Muscle of back (tissue), 13 donors: ENCODE measurements at places on chromosomes 3 and 15. TPM values are rescaled to one million over a fixed set of nuclear protein-coding genes. Genes with fewer than 3 reads are reported as not detected.
A peak's percentile ranks its signal among the peaks of the same experiment; 100 is the strongest.

DNA sequence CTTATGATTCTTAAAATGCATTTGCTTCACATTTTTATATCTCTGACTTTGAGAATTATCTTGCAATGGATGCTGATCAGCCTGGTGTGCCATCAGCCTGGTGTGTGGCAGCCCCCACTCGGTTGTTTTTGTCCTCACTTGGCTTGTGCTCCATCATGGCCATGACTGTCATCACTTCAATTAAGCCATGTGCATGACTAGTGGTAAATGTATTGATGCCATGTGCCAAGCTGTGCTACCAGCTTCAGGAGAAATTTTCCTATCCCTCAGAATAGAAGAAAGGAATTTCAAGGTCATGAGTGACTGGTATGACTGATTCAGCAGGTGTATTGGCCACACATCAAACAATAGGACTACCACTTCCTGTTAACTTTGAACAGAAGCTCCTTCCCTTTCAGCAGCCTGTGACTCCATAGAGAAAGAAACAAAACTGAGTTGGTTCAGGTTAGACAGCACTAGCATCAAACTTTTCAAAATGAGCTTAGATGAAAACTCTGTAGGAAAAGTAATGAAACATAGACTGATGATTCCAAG lies 251.7 kb downstream of the GRM7 start:
- DNase-seq, result no peak

Gene CCR9
- 0.31 TPM for polyA plus RNA-seq

- DNase-seq, result peak; percentile 94
Measured at GRCh38 chr3:197736491-197737318, at the start of gene RUBCN. TSS of gene RUBCN (minus strand) at chr3:197736904. CDS start at chr3:197736719, 185 bp downstream.

DNA sequence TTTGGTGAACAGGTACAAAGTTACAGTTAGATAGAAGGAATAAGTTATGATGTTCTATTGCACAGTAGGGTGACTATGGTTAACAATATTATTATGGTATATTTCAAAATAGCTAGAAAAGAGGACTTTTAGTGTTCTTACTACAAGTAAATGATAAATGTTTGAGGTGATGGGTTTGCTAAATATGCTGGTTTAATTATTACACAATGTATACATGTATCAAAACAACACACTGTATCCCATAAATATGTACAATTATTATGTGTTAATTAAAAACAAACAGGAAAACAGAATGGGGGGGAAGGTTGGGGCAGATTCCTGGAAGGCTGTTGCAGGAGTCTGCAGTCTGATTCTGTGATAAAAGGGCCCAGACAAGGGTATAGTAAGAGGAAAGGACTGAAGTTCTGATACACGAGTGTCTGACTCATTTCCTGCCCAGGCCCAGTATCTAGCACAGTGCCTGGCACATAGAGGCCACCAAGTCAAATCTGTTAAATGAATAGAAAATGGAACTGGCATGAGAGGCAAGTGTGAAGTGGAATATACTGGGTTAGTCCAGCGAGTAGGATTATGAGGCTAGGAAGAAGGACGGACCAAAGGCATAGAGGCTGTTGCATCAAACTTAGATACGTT lies 7.2 kb upstream of the ENTPD3 start:
- DNase-seq, result no peak

Gene ATP13A5
- 0.88 TPM for polyA plus RNA-seq

- no peak for DNase-seq
Measured at GRCh38 chr3:45325676-45326075, 62.7 kb upstream of the LARS2 start.

Gene MKRN2OS
- polyA plus RNA-seq, result 0.46 TPM

Gene WDR6
- polyA plus RNA-seq, result 105 TPM

Gene NR1I2
- polyA plus RNA-seq, result 0.12 TPM

DNA sequence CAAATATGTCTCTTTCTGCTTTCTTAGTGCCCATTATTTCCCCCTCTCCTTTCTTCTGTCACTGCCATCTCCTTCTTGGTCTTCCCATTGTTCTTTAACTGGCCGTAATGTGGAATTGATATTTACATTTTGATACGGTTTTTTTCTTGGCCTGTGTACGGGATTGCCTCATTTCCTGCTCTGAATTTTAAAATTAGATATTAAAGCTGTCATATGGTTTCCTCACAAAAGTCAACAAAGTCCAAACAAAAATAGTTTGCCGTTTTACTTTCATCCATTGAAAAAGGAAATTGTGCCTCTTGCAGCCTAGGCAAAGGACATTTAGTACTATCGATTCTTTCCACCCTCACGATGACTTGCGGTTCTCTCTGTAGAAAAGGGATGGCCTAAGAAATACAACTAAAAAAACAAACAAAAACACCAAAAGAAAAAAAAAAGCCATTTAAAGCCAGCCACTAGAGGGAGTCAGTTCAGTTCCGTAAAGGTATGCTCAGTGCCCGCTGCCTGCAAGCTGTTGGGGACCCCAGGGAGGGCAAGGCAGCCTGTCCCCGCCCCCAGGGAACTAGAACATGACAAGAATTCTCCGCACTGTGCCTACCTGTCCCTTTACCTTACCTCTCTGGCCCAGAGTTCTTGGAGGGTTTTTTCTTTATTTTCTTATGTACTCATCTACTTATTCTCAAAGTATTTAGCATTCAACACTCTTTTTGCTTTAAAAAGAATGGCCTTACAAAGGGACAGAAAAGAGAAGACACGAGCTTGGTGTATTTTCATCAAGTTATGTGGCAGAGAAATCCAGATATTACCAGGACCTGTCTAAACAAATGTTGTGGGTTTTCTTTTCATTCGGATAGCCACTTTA lies 30.0 kb upstream of the NR2E3 start:
- no peak for DNase-seq

GRCh38 chr3:131608741-131609140 lies 106.0 kb upstream of the MRPL3 start:
- peak; percentile 26 for DNase-seq

DNA sequence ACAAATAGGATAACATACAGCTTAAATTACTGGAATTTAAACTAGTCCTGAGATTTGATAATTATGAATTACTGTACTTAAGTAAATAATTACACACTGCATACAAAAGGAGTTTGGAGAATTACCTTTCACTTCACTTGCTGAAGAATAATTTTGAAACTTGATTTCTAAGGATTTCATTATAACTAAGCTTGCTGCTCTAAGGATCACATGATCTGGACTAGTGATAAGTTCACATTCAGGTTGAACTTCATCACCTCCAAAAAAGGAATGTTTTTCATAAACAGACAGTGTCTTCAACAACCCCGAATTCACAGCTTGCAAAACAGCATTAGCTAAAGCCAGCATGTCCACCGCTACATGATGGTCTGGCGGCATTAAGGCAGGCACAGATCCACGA lies 28.5 kb downstream of the LINS1 start:
- DNase-seq, result no peak

Gene PRICKLE2
- 9.6 TPM for polyA plus RNA-seq

DNA sequence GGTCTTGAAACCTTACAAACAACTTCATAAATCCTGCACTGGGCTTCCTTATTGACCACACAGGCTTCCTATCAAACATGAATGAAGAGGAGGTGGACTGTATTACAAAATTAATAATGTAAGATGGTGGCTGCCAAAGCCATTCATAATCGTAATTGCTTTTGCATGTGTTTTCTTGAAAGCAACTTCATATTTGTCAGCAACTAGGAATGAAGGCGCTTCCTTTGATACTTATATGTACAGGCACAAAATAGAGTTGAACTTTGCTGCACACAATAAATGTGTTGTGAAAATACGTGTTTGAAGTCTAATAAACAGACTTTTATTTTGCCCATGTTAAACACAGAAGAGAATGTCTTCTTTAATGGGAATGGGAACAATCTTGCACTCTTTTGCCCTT lies 72.1 kb upstream of the OXTR start:
- DNase-seq, result no peak

DNA sequence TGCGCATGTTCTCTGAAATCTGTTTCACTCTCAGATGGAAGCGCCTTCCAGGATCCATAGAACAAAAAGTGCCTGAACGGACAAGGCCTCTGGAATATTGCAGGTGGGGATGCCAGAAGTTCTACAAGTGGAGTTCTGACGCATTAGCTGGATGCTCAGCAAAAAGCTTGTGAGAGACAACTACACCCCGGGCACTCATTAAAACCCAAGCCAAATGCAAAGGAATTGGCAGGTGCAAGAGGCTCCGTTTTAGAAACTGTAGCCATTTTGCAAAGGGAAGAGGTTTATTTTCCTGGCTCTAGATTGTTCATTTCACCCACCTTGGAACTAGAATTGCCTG lies 35.2 kb upstream of the SLC24A5 start:
- DNase-seq, result peak; percentile 60

GRCh38 chr3:58556001-58556400 lies 19.0 kb upstream of the ACOX2 start:
- no peak for DNase-seq

- DNase-seq, result no peak
Measured at GRCh38 chr15:83734487-83734886, 80.6 kb downstream of the ADAMTSL3 start.

Gene VGLL3
- polyA plus RNA-seq, result 30.5 TPM

DNA sequence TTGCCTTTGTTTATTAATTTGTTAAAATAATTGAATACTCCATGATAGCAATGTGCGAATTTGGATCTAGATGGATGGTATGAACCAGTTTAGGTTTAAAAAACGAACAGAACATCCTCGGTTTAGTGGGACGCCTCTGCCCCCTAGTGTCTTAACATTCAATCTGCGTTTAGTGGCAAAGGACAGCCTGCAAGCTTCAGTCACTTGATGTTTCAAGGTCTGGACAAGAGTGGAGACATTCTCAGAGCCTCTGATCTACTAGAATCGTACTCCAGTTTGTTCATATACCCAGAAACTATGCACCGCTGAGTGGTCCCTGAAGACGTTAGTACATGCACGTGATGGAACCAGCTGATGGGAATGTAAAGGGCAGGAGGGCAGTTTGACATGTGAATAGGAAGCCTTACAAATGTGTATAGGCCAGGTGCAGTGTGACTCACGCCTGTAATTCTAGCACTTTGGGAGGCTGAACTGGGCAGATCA lies 17.8 kb upstream of the ATP13A4 start:
- DNase-seq, result peak; percentile 64

GRCh38 chr15:28103831-28104230 lies 4.7 kb upstream of the OCA2 start:
- DNase-seq, result no peak

DNA sequence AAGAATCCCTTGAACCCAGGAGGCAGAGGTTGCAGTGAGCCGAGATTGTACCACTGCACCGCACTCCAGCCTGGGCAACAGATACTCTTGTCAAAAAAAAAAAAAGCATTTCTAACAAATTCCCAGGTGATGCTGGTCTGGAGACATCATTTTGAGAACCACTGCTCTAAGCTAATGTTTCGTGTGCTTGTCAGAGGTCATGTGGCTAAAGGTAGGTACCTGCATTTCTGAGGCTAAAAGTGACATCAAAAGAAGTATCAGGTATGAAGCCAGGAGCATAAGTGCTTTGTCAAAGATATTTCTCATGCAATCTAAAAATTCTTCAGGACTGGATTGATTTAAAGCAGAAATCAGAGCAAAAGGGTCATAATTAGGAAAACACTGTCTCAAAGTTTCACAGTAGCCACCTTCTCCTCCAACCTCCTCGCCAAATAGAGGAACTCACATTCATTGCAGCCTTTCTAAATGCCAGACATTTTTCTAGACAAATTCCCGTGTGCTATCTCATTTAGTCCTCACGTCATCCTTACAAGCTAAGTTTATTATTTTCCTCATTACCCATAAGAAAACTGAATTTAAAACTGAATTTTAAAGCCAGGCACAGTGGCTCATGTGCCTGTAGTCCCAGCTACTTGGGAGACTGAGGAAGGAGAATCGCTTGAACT lies 25.7 kb upstream of the GSK3B start:
- DNase-seq, result no peak

Gene CCRL2
- 0.77 TPM for polyA plus RNA-seq

Gene OR5K2
- polyA plus RNA-seq, result not detected

Gene ZMAT3
- 6.4 TPM for polyA plus RNA-seq

Gene SCG3
- 0.57 TPM for polyA plus RNA-seq

DNA sequence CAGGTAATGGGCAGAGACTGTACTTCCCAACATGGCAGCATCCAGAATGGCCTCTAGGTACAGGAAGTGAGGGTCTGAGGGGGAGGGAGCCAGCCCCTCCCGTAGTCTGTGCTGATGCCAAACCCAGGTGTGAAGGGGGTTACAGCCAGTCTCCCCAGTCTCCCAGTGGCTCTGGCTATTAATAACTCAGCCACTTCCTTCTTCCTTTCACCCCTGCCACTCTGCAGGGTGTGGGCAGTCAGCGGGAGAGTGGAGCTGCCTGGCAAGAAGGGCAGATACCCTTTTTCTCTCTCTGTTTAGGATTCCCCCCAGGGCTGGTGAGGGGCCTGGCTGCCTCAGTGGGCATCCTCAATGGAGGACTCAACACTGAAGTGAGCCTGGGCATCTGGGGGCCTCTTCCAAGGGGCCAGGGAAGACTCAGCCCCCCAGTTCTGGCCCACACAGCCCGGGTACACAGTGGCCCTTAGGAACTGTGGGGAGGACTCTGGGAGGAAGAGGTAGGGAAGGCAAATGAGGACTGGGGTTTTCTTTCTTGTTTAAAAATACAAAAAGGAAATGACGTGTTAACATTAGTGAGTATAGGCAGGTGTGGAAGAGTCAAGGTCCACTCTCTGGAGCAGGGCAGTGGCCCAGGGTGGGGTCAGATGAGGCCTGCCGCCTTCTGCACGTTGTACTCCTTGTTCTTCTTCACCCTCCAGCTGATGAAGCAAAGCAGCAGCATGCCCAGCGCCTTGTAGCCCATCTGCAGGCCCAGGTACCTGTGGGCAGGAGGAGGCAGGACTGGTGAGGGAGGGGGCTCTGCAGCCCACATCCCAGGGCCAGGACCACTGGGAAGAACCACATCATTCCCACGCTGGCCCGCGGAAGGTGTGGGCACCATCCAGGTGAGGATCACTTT lies 38.6 kb upstream of the RAB6B start:
- DNase-seq, result no peak

Gene APOD
- 49.2 TPM for polyA plus RNA-seq

Gene GOLGA8T
- polyA plus RNA-seq, result 0.90 TPM
